Stimulated activated CD4-positive, alpha-beta T cell treated with anti-CD3 and anti-CD28 coated beads, Interleukin-15, amount 100 ng/mL, for 48 hours (primary cell): ENCODE measurements at places on chromosomes 1 and 21.

DNA sequence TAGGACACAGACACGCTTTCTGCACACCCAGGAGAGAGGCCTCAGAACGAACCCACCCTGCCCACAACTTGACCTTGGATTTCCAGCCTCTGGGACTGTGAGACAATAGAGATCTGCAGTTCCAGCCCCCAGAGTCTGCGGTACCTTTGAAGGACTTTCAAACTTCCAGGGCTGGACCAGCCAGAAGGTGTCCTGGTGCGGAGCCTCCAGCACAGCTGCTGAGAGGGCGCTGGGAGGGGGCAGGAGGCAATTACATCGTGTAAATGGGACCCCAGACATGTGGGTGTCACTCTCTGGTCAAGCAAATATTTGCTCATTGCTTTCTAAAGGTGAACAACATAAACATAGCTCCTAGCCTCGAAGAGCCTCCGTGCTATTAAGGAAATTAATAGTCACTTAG is 58.7 kb upstream of the ACTRT2 start:
- DNase-seq = no peak

DNA sequence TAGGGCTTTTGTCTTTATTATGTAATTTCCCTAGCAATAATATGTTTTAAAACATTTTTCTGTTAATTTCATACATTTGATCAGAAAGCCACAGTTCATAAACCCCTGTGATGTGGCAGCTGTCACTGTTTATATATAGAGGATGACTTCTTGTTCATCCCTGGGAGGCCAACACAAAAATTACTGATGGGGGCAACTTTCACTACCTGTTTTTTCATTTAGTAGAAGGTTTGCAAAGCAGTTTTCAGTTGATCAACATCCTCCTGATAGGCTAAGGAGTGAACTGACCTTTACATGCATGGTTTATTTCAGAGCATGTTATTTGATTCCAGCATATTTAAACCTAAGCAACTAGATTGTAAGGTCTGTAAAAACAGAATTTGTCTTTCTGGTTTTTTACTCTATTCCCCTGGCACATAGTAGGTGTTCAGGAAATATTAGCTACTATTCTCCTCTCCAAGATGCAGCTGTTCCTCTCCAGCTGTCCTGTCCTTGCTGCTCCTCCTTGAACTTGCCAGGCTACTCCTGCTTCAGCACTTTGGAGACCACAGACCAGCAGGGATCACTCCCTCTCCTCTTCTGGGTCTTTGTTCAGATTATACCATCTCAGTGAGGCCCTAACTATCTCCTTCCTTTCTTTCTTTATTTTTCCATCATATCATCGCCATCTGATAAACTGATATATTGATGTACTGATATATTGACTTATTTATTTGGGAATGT is 54.7 kb downstream of the ROR1 start:
- DNase-seq = no peak

DNA sequence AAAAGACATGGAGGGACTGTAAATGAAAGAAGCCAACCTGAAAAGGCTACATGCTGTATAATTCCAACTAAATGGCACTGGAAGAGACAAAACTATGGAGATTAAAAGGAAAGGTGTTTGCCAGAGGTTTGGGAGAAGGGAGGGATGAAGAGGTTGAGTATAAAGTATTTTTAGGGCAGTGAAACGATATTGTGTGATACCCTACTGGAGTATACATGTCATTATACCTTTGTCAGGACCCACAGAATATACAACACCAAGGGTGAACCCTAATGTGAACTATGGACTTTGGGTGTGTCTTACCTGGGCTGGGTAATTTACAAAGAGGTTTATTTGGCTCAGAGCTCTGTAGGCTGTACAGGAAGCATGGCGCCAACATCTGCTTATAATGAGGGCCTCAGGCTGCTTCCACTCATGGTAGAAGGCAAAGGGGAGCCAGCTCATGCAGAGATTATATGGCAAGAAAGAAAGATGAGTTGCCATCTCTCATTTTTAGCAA is 73.4 kb downstream of the CD2 start:
- no peak for DNase-seq

GRCh38 chr1:78792756-78793155 is 143.1 kb downstream of the IFI44 start:
- no peak for DNase-seq

- no peak for DNase-seq
Measured at GRCh38 chr21:17709266-17709611, 96.5 kb upstream of the BTG3 start.

DNA sequence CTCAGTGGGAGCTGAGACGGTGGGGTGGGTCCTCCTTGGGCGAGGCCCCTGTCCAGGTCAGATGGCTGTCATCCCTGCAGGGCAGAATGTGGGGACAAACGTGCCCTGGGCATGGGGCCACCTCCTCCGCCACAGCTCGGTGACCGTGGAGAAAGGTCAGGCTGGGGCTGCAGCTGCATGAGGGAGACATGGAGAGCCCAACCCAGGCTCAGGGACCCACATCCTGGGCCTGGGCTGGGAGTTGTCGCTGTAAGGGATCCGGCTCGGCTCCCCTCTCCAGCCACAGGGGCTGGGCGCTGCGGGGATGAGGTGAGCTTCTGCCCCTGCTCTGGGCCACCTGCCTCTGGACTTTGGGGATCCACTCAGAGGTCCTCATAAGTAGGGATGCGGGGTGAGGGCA is 518 bp upstream of the PLCH2 start:
- no peak for DNase-seq

GRCh38 chr1:178613271-178613945 is 100.5 kb downstream of the TEX35 start:
- DNase-seq = no peak

- no peak for DNase-seq
Measured at GRCh38 chr1:33872275-33872674, 8.4 kb downstream of the HMGB4 start.

DNA sequence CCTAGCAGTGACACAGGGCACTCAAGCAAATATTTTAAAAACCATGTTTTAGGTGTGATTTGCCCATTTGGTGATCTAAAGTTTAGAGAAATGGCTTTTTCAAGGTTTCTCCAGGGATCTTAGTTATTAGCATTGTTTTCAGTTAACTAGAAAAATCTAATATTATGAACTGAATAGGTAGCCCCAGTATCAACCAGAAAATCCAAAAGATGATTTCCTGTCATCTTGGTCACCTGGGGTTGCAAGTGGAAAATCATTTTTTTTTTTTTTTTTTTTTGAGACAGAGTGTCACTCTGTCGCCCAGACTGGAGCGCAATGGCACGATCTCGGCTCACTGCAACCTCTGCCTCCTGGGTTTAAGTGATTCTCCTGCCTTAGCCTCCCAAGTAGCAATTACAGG is 106.6 kb upstream of the FMN2 start:
- no peak for DNase-seq

GRCh38 chr21:44444286-44444931 is 10.9 kb upstream of the LRRC3 start:
- DNase-seq = no peak

DNA sequence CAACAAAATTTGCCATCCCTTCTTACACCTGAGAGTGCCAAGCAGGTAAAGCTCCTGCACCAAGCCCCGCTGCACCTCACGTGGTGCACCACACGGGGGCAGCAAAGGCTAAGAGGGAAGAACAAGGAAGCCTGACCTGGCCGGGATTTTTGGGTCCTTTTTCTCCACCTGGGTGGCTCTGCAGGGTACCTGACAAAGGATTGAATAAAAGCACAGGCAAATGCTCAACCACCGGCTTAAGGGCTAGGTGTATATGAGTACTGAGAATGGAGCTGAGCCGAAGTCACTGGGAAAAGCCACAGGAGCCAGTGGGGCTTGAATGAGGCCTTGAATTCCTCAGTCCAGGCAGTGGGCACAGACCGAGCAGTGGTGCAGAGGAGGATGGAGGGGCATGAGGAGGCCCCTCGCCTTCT is 36.4 kb downstream of the ZNF697 start:
- DNase-seq = peak; percentile 70

- DNase-seq = no peak
Measured at GRCh38 chr21:36183144-36183795, 26.6 kb downstream of the DOP1B start.

- no peak for DNase-seq
Measured at GRCh38 chr1:152735648-152736047, 22.2 kb upstream of the KPRP start.

DNA sequence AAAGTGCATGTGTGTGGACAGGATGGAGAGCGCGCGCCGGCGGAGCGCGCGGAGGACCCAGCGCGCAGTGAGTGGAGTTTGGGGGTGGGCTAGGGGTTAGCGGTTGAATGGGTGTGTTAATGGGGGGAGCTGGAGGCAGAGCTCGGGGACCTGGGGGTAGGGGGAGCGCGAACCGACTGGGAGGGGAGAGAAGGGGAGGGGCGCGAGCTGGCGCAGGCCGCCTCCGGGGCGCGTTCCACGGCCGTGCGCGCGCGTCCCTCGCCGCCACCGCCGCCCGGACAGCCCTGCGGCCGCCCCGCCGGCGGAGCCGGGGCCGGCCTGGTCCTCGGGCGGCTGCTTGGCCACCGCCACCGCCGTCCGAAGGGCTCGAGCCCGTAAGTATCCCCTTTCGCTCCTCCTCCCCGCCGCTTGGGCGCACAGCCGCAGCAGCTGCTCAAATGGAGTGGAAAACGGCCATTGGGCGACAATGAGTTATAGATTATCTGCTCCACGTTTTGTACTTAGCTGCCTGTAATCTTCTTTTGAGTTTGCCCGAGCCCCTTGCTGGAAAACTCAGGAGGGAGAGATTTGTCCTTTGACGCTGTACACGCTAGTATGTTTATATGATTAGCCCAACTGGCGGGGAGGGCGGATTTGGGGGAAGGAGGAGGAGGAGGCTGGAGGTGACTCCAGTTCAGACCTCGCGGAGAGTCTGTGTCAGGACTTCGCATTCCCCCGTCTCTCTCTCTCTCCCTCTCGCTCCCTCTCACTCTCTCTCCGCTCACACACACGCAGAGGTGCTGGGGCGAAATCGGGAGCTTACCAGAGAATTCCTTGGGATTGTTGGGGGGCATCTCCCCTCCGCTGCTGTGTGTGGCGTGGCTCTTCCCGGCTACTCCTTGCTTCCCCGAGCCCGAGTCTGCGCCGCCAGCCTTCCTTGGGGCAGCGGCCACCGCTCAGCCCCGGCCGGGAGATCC is at the start of gene ADGRL2:
TSS of gene ADGRL2 (plus strand) at position 240 of the 956 bp plus-strand sequence. CDS start 36,051 bp downstream, outside the sequence.
- no peak for DNase-seq

DNA sequence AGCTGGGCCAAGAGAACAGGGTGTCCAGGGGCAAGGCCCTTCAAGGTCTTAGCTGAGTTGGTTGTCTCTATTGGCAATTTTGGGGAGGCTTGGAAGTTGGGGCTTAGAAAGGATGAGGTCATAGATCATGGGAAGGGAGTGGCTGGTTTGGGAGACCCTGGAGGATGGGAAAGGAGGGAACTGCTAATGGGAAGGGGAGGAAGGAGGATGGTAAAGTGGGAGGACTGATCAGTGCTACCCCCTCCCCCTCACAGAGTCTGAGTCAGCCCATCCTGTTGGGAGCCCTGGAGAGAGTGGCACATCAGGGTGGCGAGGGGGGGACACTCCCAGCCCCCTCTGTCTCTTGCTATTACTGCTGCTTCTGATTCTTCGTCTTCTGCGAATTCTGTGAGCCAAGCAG is 5.1 kb downstream of the EFNA4 start:
- no peak for DNase-seq

DNA sequence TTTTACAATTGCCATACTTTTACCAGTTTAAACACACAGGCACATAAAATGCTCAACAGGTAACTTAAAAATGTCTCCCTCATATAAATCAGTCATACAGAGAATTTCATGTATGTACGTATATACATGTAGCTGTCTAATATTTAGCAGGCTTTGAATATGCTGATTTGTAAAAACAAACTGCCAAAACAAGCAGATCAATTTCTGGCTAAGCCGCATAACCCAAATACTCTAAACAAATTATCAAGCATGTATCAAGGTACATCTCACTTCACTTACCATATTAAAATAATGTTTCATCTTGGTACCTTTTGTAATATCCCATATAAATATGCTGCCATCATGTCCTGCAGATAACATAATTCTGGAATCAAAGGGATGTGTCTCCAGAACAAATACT is 43.8 kb downstream of the BRWD1 start:
- DNase-seq = no peak

- no peak for DNase-seq
Measured at GRCh38 chr21:31107176-31107785, 69.0 kb upstream of the KRTAP19-8 start.

DNA sequence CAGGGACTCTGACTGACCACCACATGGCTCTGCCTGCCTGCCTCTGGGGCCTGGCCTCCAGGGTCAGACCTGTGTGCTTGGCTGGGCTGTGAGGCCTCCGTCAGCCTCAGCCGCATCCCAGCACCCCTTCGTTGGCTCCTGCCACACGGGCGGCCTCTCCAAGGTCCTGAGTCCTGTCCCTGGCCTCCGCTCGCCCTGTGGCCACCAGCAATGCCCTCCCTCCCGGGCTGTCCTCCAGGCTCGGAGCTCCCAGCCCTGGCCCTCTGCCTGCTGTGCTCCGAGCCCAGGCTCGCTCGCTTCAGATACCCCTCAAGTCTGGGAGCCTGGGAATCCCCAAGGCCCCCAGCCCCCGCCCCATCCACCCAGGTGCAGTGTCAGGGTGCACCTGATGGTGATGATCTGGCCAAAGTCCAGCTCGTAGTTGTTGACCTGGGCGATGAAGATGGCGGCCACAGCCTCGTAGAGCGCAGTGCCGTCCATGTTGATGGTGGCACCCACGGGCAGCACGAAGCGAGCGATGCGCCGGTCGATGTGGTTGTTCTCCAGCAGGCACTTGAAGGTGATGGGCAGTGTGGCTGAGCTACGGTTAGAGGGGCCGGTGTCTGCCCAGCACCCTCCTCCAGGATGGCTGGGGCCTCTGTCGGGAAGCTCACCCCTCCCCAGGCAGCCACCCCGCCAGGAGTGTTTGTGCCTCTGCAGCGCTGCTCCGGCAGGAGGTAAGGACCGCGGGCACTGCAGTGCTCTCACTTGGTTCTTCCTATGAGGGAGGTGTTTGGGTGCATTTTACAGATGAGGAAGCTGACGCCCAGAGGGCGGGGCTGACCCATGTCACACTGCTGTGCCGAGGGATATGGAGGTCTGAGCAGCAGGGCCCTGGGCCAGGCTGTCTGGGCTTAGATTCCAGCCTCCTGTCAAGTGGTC is 28.5 kb downstream of the PODN start:
- no peak for DNase-seq

DNA sequence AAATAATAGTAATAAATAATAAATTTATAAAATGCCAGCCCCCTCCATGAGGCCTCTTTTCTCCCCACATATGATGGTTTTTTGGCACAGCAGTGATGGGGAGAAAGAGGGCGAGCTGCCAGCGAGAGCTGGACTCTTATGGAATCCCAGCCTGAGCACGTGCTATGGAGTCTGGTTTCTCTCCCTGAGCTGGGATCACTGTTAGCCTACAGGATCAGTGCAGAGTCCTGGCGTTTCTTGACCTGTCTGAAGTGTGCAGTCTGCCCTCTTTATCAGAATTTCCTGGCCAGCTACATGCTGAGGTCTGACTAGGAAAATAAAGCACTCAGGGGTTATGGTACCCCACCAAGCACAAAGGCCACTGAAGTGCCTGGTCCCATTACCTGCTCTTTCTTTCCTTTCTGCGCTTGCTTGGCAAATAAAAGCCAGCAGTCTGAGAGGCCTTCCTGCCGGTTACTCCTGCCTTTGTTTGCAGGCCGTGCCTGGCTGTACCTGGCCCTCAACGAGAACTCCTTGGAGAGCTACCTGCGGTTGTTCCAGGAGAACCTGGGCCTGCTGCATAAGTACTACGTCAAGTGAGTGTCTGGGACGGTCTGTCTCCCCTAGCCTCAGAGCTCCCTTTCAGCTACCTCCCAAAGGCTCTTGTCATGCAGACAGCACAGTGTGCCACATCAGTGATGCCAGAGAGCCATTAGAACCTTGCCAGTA is 18.5 kb upstream of the SLC25A34 start:
- no peak for DNase-seq
